ENCODE measurements at places on chromosomes 1 and 21.

GRCh38 chr1:109650609-109651008, 5.3 kb upstream of the GSTM4 start:
- no peak for DNase-seq

DNA sequence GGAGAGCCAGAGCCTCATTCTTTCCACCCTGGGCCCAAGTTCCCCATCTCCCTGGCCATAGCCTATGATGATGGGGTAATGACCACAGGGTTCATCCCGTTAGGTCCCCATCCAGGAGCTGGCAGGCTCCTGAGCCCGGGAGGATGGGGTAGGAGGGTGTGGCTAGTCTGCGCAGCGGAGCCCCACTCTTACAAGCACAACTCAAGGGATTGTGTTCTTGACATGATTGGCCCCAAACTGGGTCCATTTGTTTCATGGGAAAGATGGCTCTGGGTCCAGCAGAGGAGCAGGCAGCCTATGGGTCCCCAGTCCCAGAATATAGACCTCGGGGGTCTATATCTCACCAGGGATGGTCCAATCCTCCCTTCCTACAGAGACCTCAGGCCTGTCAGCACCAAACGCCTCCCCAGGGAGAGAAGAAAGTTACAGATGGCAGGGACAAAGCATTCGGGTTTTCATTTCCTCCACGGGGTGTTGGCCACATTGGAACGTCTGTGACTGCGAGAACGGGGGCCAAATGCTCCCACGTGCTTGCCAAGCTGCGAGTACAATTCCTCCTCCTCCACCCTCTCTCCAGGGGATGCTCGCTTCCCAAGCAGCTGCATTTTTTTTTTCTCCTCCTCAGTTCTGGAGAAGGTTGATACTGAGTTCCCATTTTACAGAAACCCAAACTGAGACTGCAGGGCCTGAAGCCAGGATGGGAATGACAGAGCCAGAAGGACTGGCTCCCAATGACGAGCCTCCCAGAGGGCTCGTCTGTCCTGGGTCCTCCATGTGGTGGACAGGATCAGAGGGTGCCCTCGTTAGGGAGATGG, 71.0 kb downstream of the DHRS3 start:
- no peak for DNase-seq

DNA sequence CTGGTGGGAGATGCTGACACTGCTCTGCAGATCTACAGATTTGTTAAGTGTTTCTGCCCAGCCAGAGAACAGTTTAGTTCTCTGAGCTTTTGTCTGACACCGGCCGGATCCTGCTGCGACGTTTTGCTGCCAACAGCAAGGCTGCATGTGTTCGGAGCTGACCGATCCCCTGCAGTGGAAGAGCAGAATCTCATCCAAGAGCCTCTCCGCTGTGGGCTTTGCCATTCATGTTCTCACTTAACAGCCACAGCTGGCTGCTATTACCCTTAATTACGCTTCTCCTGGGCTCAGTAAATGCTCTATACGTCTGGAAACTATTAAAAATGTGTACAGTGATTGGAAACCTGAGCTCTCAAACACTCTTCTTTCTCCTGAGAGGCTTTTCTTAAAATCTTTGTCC, 105.3 kb downstream of the BCAR3 start:
- DNase-seq: no peak

- DNase-seq: no peak
Measured at GRCh38 chr1:50139339-50140181, 30.8 kb downstream of the ELAVL4 start.

DNA sequence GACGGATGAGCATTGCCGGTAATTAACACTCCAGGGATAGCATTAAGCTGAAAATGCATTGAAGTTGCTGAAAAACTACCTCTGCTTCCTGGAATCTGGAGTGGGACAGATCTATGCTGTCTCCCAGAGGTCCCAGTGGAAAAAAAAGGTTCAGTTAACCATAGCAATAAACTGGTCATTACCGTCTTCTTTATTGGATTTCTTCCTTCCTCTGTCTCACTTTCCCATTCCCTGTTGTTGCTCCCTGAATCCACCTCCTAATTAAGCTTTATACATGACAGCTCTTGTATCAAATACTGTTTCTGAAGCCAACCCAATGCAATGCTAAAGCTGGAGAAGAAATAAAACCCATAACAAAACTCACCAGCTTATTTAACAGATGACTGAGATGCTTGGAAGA, 1805.9 kb downstream of the NCAM2 start:
- DNase-seq: no peak

DNA sequence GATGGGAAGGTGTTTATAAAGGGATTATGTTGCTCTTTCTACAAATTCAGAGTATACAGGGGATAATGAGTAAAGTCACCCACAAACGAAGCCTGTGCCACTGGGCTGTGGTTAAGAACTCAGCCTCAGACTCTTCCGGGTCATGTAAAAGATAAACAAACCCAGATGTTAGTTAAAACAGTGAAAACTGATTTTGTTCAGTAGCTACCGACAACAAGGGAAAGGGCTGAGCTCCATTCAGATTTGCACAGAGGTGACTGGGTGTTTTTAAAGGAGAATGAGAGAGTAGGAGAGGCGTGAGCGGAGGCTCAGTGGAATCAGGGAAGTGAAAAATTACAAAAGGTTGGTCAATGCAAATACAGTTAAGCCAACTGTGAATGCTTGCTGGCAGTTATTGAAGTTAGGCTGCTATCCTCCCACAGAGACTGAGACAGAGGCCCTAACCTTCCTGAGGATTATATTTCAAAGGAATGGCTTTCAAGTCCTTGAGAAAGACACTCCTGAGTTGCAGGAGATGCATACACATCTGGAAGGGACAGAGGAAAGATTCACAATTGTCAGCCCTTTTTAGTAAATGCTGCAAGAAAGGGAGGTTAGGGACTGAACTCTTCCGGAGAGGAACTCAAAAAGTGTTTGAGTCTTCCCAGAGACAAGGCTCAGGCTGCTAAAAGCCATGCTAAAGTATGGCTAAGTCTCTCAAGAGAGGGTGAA, 29.9 kb upstream of the SAMD13 start:
- DNase-seq: no peak

DNA sequence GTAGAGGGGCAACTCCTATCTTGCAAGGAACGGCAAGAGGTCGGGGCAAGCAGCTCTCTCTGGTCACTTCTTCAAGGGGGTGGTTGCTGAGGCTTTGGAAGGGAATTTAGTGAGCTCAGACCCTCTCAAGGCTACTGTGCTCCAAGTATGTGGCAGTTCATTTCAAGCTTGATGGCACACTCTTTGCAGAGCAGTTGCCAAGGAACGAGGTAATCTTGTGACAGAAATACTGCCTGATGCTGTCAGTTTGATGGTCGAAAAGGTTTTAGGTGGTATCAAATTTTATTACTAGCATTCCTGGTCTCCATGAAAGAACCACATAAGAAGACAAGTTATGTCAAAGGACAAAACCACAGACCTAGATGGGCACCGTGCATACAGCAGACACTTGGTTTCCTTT, 13.1 kb downstream of the CFAP298 start:
- DNase-seq: no peak

GRCh38 chr1:109826930-109827349, 63.2 kb upstream of the EPS8L3 start:
- DNase-seq: no peak

DNA sequence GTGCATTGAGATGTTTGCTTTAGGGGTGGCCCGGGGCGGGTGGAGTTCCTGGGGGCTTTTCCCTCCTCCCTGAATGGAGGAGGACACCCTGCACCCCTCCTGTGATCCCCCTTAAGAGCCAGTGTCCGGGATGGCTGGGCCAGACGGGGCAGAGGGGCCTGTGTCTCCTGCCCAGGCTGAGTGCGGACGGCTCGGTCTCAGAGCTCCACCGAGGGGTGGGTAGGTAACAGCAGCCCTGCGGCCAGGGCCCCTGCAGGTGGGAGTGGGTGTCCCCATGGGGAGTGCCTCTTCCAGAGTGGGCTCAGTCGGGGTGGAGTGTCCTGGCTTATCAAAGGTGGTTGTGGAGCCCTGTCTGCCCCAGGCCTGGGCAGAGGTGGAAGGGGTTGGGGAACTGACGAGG, 23.1 kb downstream of the TP73 start:
- DNase-seq: no peak

GRCh38 chr21:20997636-20998455, at the start of gene NCAM2:
Gene NCAM2 (plus strand): TSS chr21:20998409.
- peak; percentile 51 for DNase-seq

- DNase-seq: no peak
Measured at GRCh38 chr1:180053594-180054567, 99.3 kb downstream of the CEP350 start.

DNA sequence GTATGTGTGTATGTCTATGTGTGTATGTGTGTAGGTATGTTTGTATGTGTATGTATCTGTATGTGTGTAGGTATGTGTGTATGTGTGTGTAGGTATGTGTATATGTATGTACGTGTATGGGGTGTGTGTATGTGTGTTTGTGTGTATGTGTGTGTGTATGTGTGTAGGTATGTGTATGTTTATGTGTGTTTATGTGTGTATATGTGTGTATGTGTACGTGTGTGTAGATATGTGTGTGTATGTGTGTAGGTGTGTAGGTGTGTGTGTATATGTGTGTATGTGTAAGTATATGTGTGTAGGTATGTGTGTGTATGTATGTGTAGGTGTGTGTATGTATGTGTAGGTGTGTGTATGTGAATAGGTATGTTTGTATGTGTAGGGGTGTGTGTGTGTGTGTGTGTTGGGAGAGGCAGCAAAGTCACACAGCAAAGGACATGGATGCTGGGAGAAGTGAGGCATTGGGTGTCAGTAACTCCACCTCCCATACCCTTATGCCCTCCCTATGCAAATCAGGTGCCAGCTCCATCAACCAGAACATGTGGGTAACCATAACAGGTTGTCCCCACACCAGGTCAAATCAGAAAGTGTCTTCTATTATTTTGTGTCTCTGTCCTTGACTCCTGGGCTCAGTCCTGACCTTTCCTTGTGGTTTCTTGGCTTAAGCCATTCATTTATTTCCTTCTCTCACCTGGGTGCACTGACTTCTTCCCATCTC, 15.0 kb upstream of the KCNAB2 start:
- no peak for DNase-seq

DNA sequence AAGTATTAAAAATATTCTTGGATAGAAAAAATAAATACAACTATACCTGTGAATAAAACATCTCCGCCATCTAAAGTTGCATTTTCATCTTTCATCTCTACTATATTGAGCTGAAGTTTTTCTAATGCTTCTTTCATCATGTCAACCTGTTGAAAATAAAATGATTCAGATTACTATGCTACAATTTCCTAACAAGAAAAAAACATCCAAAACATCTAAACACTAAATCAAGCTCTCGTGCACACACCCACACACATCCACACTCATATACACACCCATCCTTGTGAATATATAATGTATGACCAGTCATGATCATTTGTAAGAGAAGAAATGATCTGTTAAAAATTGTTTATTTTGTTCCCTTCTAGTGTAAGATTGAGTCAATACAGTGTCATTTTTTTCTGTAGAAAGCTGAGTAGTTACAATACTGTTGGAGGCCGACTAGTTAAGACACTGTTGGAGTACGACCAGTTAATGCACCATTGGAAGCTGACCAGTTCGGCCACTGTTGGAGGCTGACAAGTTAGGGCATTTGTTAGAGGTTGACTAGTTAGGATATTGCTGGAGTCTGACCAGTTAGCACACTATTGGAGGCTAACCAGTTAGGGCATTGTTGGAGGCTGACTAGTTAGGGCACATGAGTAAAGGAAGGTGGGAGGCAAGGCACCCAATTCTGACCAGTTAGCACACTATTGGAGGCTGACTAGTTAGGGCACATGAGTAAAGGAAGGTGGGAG, 82.4 kb upstream of the BCL10 start:
- no peak for DNase-seq

GRCh38 chr1:82879701-82880305, 1079.1 kb downstream of the ADGRL2 start:
- no peak for DNase-seq

Data from activated CD4-positive, alpha-beta T cell treated with anti-CD3 and anti-CD28 coated beads, Interleukin-2, Interleukin-6, amounts not matched to agents 100 ng/mL and 50 ng/mL, durations not matched to agents 16 hours and 8 hours (primary cell).